IMR-90 (cell line): ENCODE measurements at places on chromosomes 7 and 10. TPM values are rescaled to one million over a fixed set of nuclear protein-coding genes. Genes with fewer than 3 reads are reported as not detected.

SEMA3D gene
- polyA plus RNA-seq, result 2.7 and 2.9 TPM in 2 replicates

- H3K4me1 ChIP-seq, result no peaks in the 10 kb centered on the region
- no peak for DNase-seq
- no peak overlapping the region for H3K4me3 ChIP-seq
- H3K27me3 ChIP-seq, result peaks cover 16% of the 10 kb centered on the region
- no peaks in the 10 kb centered on the region for H3K36me3 ChIP-seq
Measured at GRCh38 chr10:15742836-15743235, 23.1 kb upstream of the ITGA8 start.

DNA sequence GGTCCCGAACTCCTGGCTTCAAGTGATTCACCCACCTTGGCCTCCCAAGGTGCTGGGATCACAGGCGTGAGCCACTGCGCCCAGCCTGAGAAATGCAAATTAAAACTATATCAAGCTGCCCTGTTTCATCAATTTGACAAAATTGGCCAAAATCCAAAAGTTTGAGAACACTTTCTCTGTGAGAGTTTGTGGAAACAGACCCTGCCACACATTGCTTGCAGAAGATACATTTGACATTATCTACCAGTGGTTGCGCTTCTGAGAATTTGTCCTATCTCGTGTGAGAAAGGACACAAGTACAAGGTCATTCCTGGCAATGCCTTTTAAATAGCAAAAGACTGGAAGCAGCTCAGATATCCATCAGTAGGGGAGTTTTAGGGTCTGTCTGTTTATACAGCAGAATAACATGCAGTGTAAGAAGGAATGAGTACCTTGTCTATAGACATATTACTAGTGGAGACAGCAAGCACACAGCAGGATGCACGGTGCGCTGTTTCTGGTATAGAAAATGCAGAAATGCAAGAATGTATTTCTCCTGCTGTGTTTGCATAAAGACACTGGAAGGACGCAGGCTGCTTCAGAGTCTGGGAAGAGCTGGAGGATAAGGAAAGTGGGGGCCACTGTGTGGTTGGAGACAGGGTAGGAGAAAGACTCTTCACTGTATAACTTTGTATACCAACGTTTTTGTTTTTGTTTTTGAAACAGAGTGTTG, 4.3 kb downstream of the LHPP start:
- H3K27me3 ChIP-seq, result no peaks in the 10 kb centered on the region
- H3K4me3 ChIP-seq, result no peak overlapping the region
- no peak for DNase-seq

TEX47 gene
- not detected in 2 replicates for polyA plus RNA-seq

GRCh38 chr7:136131304-136131630, 154.1 kb upstream of the MTPN start:
- no peak overlapping the region for H3K27ac ChIP-seq
- H3K27me3 ChIP-seq, result no peaks in the 10 kb centered on the region
- DNase-seq, result no peak

OR2A5 gene
- not detected in 2 replicates for polyA plus RNA-seq

DNA sequence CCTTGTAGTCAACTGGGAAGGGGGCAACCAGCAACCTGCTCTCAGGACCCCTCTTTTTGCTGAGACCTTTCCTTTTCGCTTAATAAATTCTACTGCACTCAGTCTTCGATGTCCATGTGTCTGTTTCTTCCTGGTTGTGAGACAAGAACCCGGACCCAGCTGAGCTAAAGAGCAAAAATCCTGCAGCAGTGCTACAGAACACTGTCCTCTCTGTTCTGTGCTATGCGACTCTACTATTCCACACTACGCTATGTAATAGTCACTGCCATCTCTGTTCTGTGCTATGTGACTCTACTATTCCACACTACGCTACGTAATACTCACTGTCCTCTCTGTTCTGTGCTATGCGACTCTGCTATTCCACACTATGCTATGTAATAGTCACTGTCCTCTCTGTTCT, 34.3 kb downstream of the DIP2C start:
- no peak for DNase-seq
- peaks cover 20% of the 10 kb centered on the region for H3K4me1 ChIP-seq
- no peaks in the 10 kb centered on the region for H3K36me3 ChIP-seq
- H3K4me3 ChIP-seq, result no peak overlapping the region
- no peaks in the 10 kb centered on the region for H3K27me3 ChIP-seq
- no peak overlapping the region for H3K27ac ChIP-seq

GRCh38 chr7:123944395-123944794, 19.4 kb downstream of the SPAM1 start:
- no peak overlapping the region for H3K27ac ChIP-seq
- no peaks in the 10 kb centered on the region for H3K4me1 ChIP-seq
- H3K4me3 ChIP-seq, result no peak overlapping the region
- no peaks in the 10 kb centered on the region for H3K36me3 ChIP-seq
- DNase-seq, result no peak

- H3K27me3 ChIP-seq, result peaks cover 2% of the 10 kb centered on the region; the same call in 1 of the 2 replicates
- H3K4me1 ChIP-seq, result no peaks in the 10 kb centered on the region
- no peak overlapping the region for H3K4me3 ChIP-seq
- no peaks in the 10 kb centered on the region for H3K36me3 ChIP-seq
- no peak overlapping the region for H3K27ac ChIP-seq
Measured at GRCh38 chr10:26890956-26891355, 30.2 kb upstream of the ABI1 start.

PIP gene
- polyA plus RNA-seq, result not detected in 2 replicates

PRPS1L1 gene
- not detected in 2 replicates for polyA plus RNA-seq

DNA sequence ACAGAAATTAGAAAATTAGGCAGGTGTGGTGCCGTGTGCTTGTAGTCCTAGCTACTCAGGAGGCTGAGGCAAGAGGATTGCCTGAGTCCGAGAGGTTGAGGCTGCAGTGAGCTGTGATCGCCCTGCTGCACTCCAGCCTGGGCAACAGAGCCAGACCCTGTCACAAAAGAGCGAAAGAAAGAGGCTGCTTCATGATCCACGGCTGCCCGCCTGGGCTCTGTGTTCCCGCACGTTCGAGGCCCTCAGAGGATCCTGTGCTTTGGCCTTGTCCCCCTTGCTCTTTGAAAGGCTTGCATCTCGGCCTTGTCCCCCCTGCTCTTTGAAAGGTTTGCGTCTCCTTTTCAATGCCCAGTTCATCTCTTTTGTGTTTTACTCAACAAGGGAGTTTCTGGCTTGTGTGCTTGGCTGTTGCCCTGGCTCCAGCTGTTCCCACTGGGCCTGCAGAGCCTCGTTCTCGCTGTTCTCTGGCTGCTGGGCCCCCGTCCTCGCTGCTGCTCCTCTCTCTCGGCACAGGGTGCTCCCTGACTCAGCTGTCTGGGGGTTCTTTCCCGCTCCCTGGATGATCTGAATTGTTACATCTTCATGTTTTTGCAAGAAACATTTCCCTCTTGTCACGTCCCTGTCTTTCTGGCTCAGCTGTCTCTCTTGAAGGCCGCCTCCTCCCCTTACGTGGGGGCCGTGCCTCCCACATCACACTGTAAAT, 45.1 kb upstream of the INPP5A start:
- peaks cover 20% of the 10 kb centered on the region for H3K27me3 ChIP-seq
- no peak overlapping the region for H3K27ac ChIP-seq
- no peaks in the 10 kb centered on the region for H3K36me3 ChIP-seq
- DNase-seq, result no peak
- H3K4me1 ChIP-seq, result peaks cover 6% of the 10 kb centered on the region
- H3K4me3 ChIP-seq, result no peak overlapping the region

DNA sequence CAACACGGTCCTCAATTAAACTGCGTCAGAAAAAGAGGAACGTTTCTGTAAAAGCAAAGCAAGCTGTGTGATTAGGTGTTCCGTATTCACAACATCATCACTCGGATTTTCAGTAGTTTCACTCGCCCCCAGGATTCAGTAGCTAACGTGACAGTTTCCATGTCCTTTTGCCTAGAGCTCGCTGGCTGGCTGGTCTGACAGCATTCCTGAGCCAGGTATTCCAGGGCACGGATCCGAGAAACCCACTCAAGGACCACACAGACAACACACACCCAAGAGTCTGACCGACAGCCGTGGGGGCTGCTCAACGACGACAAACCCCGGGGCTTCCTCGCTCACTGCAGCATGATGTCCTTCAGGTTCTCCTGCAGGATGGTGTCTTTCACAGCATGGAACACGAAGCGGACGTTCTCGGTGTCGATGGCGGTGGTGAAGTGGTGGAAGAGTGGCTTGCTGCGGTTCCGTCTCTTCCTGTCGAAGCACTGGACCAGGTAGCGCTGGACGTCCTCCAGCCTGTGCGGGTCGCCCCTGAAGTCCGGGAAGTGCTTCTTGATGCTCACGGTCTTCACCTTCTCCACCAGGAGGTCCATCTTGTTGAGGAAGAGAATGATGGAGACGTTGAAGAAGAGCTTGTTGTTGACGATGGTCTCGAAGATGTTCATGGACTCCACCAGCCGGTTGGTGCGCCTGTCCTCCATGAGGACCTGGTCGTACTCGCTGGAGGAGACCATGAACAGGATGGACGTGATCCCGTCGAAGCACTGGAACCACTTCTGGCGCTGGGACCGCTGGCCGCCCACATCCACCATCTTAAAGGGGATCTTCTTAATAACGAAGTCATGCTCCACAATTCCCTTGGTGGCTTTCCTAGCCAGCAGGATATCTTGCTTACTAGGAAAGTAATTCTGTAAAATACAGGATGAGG, 43.1 kb downstream of the AMZ1 start:
- no peak for DNase-seq
- no peaks in the 10 kb centered on the region for H3K27me3 ChIP-seq
- no peak overlapping the region for H3K27ac ChIP-seq
- peaks cover 27% of the 10 kb centered on the region for H3K36me3 ChIP-seq

DNA sequence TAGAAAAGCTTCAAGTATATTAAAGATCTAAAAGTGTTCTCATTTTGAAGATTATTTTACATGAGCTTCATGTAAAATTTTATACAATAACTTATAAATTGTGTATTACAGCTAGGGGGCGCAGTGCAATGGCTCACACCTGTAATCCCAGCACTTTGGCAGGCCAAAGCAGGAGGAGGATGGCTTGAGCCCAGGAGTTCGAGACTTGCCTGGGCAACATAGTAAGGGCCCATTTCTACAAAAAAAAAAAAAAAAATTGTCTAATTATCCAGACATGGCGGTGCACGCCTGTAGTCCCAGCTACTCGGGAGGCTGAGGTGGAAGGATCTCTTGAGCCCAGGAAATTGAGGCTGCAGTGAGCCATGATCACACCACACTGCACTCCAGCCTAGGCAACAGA, 16.6 kb downstream of the ACBD5 start:
- no peak overlapping the region for H3K4me3 ChIP-seq
- peaks cover 11% of the 10 kb centered on the region for H3K36me3 ChIP-seq
- no peaks in the 10 kb centered on the region for H3K4me1 ChIP-seq
- no peaks in the 10 kb centered on the region for H3K27me3 ChIP-seq
- no peak overlapping the region for H3K27ac ChIP-seq

AZGP1 gene
- not detected in 2 replicates for polyA plus RNA-seq

DNA sequence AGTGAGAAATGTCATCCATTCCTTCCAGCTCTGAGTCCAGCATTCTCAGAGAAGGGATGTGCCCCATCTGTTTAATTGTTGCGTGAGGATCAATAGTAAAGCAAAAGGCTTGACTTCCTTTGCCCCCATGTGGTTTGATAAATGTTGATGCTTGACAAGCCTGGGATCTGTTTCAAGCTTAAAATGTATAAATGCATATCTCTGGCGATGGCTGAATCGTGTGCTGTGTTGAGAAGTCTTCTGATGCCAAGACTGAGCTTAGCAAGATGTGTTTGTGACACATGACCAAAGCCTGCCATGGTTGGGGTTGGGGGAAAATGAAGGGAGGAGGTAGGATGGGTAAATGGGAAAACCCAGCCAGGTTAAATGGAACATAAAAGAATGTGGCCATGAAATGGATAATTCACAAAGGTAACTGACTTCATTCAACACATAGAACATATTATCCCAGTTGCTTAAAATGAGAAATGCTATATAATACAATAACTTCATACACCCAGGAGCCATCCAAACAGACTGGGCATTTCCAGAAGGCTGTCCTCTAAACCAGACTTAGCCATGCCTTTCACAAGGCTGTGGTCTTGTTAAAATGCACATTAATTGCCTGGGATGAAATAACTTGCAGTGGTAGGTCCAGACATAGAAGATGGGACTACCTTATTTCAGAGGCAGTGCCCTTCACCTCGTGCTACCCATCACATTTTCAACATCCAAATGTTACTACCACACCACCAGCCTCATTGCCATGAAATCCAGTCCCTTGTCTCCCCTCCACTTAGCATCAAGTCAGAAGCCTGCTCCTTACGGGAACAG, 147.3 kb upstream of the PDE1C start:
- no peaks in the 10 kb centered on the region for H3K4me1 ChIP-seq
- H3K36me3 ChIP-seq, result no peaks in the 10 kb centered on the region
- no peak for DNase-seq
- no peak overlapping the region for H3K4me3 ChIP-seq
- no peak overlapping the region for H3K27ac ChIP-seq

- no peak for DNase-seq
- no peaks in the 10 kb centered on the region for H3K27me3 ChIP-seq
- no peaks in the 10 kb centered on the region for H3K36me3 ChIP-seq
- H3K4me3 ChIP-seq, result no peak overlapping the region
Measured at GRCh38 chr7:122896509-122896908, 10.2 kb upstream of the CADPS2 start.

DNA sequence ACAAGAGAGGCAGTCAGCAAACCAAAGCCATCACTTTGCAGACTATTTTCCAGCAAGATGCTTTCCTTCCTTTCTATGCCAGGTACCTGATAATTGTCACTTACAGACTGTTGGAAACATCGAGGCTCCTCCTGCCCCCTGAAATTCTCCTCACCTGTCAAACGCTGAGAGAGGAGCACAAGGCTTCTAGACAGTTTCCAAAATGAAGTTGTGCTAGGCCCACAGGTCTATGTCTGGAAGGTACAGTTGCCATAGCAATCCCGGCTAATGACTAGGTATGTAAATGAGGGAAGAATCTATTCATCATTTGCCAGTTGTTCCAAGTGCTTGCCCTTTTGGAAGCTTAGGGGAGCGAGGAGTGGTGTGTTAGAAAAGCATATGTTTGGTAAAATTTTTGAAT, 334.4 kb downstream of the CALN1 start:
- no peaks in the 10 kb centered on the region for H3K4me1 ChIP-seq
- H3K36me3 ChIP-seq, result no peaks in the 10 kb centered on the region
- DNase-seq, result no peak
- H3K27me3 ChIP-seq, result no peaks in the 10 kb centered on the region
- no peak overlapping the region for H3K4me3 ChIP-seq

HKDC1 gene
- 0.03 and 0.07 TPM in 2 replicates for polyA plus RNA-seq

DNA sequence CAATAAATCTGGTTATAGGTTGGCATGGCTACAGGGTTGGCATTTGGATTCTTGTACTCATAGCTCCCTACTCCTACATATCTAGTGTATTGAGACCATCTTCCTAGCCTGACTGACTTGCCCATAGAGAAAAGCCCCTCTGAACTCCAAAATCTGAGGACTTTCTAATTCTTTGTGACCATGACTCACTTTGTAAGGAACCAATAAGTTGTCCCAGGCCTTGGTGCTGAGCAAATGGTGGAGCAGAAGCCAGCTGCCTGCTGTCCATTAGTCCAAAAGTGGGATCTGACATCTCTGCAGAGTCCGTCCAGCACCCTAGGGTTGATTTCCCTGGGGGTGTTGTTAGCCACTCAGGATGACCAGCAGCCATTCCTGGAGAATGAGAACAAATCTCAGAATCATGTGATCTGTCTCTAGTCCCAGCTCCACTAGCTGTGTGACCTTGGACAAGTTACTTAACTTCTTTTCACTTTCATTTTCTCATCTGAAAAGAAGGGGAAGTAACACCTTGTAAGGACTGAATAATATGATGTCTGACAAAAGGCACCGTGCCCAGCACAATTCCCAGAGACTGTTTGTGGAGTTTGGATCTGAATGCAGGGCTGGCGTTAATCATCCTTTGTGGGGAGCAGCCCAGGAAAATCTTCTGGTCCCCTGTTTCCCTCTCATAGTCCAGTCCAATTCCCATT, 44.1 kb downstream of the MTURN start:
- peaks cover 3% of the 10 kb centered on the region; the same call in 1 of the 2 replicates for H3K4me1 ChIP-seq
- H3K4me3 ChIP-seq, result no peak overlapping the region
- H3K27ac ChIP-seq, result no peak overlapping the region
- DNase-seq, result no peak
- no peaks in the 10 kb centered on the region for H3K27me3 ChIP-seq
- H3K36me3 ChIP-seq, result no peaks in the 10 kb centered on the region
